ENCODE measurements at places on chromosomes 4 and X.

- no peak for DNase-seq
These were observed 260.5 kb downstream of the RAPGEF2 start for GRCh38 chr4:159363361-159363760.

GRCh38 chr4:39947417-39947816 is 30.3 kb downstream of the PDS5A start:
- no peak for DNase-seq

GRCh38 chr4:13921805-13922204 is 294.3 kb upstream of the BOD1L1 start:
- DNase-seq = no peak

DNA sequence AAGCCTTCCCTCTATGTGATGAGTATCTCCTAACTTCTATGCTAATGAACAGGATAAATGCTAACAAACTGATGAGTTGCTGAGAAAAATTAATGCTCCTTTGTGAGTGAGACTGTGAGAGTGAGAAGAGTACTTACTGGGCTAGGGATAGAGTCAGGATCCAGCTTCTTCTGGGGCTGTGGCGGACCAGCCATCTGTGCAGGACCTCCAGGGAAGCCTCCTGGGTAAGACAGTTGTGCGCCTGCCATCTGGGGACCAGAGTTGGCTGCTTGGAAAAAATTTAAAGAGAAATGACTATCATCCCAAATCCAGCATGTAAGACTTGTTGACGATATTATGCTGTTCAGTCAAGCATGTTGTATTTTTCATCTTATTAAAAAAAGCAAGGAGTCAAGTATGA is 21.0 kb downstream of the SEC24D start:
- no peak for DNase-seq

DNA sequence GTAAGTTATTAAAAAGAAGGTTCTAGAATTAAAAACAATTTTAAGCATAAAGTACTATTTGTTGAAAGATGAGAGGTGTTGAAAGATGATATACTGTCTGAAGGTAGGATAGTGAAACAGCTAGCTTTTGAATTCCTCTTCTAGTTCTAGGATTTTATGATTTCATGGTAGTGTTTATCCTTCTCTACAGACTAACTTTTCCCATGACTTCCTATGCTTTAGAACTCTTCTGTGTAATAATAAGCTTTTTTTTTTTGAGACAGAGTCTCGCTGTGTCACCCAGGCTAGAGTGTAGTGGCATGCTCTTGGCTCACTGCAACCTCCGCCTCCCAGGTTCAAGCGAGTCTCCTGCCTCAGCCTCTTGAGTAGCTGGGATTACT is 96.0 kb upstream of the NUDT6 start:
- peak; percentile 69 for DNase-seq

GRCh38 chrX:151773434-151773833 is 38.9 kb downstream of the CNGA2 start:
- no peak for DNase-seq

DNA sequence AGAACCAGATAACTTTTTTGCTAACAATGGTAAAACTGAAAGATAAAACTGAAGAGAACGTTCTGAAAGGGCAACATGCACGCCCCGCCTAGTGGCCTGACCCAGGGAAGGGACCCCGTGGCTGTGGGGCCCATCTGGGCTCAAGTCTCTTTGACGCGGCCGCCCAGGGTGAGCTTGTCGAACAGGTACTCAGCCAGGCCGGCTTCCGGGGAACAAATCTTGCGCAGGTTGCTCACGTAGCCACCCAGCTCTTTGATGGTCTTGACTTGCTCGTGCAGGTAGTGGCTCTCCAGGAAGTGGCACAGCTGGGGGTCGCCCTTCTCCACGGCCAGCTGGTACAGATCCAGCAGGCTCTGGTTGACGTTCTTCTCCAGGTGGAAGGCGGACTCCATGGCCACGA is 579 bp downstream of the FTHL17 start:
- no peak for DNase-seq

DNA sequence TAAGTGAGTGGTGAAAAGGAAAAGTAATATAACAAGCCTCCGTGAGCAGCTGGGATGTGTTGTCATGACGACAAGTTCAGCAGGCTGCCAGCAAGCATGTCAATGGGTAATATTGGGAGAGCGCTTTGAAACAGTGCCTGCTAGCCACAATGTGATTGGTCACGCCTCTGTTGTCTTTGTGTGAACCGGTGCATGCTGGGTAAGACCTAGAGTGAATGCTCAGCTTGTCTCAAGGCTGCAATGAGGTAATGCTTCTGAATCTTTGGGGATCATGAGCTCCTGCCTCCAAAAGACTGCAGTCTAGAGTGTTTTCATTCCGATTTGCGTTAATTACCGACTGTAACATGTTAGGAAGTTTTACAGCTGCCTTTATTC is 54.9 kb downstream of the STOX2 start:
- DNase-seq = peak; percentile 96

- DNase-seq = no peak
These were observed 141.2 kb downstream of the DHX15 start for GRCh38 chr4:24443200-24443599.

DNA sequence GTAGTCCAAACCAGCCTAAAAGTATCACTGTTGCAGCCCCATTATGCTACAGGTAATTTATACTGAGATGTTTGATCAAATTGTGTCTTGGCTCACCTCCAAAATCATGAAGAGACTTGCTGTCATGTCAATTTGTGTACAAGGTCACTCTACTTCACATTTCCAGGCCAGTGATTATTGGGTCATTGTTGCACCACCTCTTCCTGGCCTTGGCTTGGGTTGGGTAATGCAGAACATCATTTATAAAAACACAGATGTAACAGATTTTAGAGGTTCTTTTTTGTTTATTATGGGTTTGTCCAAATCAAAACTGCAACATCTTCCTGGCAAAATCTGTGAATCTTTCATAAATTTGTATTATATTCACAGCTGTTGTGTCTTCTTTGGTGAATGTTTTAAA is 459.5 kb downstream of the ANKRD50 start:
- DNase-seq = no peak

DNA sequence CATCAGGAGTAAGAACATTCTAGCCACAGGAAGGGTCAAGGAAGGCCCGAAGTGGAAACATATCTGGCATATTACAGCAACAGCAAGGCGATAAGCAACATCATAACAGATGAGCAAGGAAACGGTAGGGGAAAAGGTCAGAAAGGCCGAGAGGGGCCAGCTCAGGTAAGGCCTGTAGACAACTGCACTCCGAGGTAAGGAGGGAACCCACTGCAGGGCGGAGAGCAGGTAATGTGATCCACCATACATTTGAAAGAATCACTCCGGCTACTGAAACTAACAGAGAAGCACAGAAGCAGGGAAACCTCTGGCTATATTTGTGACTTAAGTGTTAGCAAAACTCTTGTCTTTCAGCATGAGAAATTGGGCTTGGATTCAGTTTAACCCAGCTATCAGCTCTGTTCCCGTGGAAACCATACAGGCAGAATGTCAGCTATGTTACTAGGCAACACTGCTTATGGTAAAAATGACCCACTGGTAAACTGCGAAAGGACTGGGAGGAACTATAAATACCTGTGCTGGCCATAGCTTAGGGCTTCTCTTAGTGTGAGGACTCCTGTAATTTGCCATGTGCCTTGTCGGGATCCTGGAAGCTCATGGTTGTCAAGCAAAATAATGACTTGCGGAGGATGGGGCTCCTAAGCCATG is 31.0 kb downstream of the FRYL start:
- peak; percentile 8 for DNase-seq

GRCh38 chr4:108775921-108776320 is 13.1 kb upstream of the ETNPPL start:
- DNase-seq = no peak

GRCh38 chr4:8039290-8039689 is 99.6 kb upstream of the AFAP1 start:
- DNase-seq = peak; percentile 65

GRCh38 chrX:146363919-146364318 is 445.7 kb upstream of the CXorf51B start:
- DNase-seq = no peak

DNA sequence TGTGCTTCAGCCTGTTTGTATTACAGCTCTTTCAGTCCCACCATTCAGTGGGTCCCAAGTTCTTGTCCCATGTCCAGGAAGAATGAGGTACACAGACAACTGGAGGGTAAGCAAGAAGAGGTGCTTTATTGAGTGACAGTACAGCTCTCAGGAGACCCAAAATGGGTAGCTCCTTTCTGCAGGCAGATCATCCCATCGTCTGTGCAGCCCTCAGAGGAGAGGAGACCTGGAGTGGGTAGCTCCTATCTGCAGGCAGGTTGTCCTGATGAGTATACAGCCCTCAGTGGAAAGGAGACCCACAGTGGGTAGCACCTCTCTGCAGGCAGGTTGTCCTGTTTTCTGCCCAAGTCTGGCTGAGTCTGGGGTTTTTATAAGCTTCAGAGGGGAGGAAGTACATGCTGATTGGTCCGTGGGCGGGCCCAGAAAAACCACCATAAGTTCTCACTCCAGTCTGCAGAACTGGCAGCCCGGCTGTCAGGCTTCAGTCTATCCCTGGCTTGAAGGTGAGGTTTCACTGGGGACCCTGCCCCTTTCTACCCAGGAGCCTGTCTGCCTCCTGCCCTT is 18.0 kb downstream of the GRK4 start:
- no peak for DNase-seq

DNA sequence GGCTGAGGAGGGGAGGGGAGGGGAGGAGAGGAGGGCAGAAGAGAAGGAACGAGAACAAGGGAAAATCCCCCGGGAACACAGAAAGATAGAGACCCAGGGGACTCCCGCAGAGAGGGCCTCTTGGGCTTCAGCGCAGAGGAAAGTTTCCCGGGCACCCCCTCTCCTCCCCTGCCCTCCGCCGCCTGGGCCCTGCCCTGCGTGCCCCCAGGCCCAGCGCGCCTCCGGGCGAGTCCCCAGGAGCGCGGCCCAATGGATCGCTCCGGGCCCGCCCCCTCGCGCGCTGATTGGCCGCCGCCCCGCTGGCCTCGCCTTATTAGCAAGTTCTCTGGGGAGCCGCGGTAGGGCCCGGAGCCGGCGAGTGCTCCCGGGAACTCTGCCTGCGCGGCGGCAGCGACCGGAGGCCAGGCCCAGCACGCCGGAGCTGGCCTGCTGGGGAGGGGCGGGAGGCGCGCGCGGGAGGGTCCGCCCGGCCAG is at the start of gene MSX1:
MSX1 (plus strand) TSS at position 341 of the 474 bp plus-strand sequence. CDS start 235 bp downstream, outside the sequence.
- peak; percentile 90 for DNase-seq

GRCh38 chr4:113013751-113014150 is 35.7 kb upstream of the ANK2 start:
- no peak for DNase-seq

- DNase-seq = peak; percentile 43
These were observed 38.6 kb downstream of the PHOX2B start for GRCh38 chr4:41709844-41710481.

- no peak for DNase-seq
These were observed 67.7 kb downstream of the SMIM20 start for GRCh38 chr4:25981749-25982148.

- DNase-seq = peak; percentile 65
These were observed at the start of gene CC2D2A for GRCh38 chr4:15469402-15470127. Gene CC2D2A (plus strand): TSS chr4:15469882. CDS start chr4:15475933, 6,051 bp downstream.

DNA sequence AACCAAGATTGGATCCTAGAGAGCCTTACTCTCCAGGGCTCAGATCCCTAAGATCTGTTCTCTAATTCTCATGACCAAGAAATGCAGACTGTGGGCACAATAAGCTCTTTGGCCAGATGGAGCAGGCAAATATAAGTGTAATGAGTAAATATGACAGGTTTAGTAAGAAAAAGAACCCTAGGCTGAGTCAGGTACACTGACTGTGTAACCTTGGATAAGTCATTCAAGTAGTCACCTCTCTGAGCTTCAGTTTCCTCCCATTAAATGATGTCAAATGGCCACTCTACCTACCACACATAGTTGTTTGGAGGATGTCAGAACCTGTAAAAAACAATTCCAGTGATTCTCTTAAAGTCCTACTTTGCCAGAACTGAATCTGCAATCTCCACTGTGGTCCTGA is 8.3 kb upstream of the EDA start:
- no peak for DNase-seq

DNA sequence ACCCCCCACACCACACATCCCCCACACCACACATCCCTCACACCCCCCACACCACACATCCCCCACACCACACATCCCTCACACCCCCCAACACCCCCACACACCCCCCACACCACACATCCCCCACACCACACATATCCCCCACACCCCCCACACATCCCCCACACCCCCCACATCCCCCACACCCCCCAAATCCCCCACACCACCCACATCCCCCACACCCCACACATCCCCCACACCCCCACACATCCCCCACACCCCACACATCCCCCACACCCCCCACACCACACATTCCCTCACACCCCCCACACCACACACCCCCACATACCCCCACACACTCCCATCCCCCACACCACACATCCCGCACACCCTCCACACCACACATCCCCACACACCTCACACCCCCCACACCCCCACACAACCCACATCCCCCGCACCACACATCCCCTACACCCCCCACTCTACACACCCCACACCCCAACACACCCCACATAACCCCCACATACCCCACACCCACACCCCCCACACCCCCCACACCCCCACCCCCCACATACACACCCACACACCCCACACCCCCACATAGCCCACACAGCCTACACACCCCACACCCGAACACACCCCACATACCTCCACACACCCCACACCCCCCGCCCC is 172.9 kb downstream of the DCLK2 start:
- DNase-seq = no peak

GRCh38 chr4:83207497-83208101 is 77.0 kb downstream of the COQ2 start:
- no peak for DNase-seq

- DNase-seq = peak; percentile 75
These were observed 670.3 kb upstream of the FAM241A start for GRCh38 chr4:111475001-111475400.

- DNase-seq = no peak
These were observed 2.8 kb downstream of the PPP1R3F start for GRCh38 chrX:49272421-49272820.

- peak; percentile 75 for DNase-seq
These were observed 16.0 kb upstream of the MID1 start for GRCh38 chrX:10636337-10636736.

GRCh38 chrX:71183341-71183740 is 38.7 kb downstream of the NLGN3 start:
- peak; percentile 64 for DNase-seq

DNA sequence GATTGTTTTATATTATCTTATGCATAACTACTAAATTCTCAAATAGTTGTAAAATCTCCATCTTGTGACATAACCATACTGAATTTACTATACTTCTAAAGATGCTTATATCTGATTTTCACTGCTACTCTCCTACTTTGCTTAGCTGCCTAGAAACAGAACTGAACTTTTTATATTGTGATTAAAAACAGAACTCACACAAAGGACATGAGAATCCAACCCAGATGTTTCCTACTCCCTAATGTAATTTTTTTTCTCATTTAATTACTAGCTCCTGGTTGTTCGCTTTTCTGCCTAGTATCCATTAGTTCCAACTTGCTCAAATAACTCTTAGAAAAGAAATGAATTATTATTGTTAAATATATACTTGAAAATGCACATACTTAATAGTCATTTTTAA is 283.5 kb upstream of the ACTRT1 start:
- no peak for DNase-seq

- DNase-seq = no peak
These were observed 364.0 kb downstream of the TMA16 start for GRCh38 chr4:163858515-163858914.

Measured in tongue (tissue), 3 donors.